ENCODE measurements at places on chromosomes 3 and 15. TPM values are rescaled to one million over a fixed set of nuclear protein-coding genes. Genes with fewer than 3 reads are reported as not detected.
A peak's percentile ranks its signal among the peaks of the same experiment; 100 is the strongest.

Gene GLDN
- total RNA-seq, result 0.84 TPM

GRCh38 chr15:60407415-60407805, 9.6 kb upstream of the ANXA2 start:
- H3K27ac ChIP-seq, result peak overlapping the region; percentile 83

- no peak for DNase-seq
- no peak overlapping the region for H3K4me3 ChIP-seq
- H3K27ac ChIP-seq, result no peak overlapping the region
- peaks cover 2% of the 10 kb centered on the region for H3K4me1 ChIP-seq
- no peaks in the 10 kb centered on the region for H3K27me3 ChIP-seq
These were observed 37.8 kb downstream of the MITF start for GRCh38 chr3:69776920-69777581.

- no peaks in the 10 kb centered on the region for H3K27me3 ChIP-seq
- DNase-seq, result peak; percentile 3
- no peak overlapping the region for H3K27ac ChIP-seq
- H3K36me3 ChIP-seq, result no peaks in the 10 kb centered on the region
- no peaks in the 10 kb centered on the region for H3K4me1 ChIP-seq
These were observed 52.5 kb downstream of the COL8A1 start for GRCh38 chr3:99690761-99691369.

DNA sequence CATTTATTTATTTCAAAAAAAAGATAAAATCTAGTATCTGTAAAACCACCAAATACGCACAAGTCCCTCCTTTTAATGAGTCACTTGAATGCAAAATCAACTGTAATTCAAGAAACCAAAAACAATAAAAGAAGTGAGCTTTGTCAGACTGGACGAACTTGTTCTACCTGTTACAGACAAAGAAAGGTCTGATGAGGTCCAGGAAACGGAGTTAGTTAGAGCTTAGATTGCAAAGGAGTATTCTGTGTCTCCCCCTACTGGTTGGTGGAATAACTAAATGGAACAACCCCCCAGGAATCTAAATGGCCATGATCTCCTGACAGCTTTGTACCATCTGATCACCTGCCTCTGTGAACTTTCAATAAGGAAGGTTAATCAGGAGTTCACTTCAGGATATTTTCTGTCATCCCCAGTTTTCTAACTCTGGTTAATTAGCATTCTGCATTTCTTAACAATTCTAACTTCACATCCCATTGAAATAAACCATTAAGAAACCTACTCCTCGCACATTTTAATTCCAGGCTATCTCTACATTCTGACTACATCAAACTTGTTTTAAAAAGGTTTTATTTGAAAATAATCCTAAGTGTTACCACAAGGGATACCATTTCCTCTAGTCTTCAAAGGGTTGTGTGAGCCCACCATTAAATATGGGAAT, 333.0 kb upstream of the SATB1 start:
- H3K27ac ChIP-seq, result no peak overlapping the region
- no peaks in the 10 kb centered on the region for H3K4me1 ChIP-seq
- H3K27me3 ChIP-seq, result no peaks in the 10 kb centered on the region
- no peaks in the 10 kb centered on the region for H3K36me3 ChIP-seq

Gene DAZL
- not detected for total RNA-seq

DNA sequence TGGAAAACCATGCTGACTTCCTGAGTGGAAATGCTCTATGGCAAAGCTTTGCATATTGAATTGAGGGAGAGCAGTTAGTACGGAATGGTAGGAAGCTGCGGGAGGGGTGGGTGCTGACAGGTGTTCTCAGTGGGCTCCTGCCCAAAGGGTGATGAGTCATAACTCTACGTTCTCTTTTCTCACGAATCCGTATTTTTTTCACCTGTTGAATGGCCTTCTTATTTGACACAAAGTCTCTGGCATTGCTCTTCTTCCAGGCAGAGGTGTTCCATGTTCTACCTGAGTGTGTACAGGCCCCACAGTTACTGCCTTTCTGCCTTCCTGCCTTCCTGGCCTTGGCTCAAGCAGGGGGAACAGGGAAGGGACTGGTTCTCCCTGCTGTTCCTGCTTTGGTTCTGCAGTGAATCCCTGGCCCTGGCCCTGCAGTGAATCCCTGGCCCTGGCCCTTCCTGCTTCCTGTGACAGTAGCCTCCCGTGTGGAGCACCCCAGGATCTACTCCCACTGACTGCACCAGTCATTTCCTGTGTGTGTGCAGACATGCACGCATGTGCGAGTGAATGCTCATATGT, 31.9 kb downstream of the TRAK1 start:
- peak overlapping the region; percentile 42 for H3K27ac ChIP-seq
- DNase-seq, result no peak
- H3K4me3 ChIP-seq, result no peak overlapping the region
- H3K36me3 ChIP-seq, result peaks cover 25% of the 10 kb centered on the region
- peaks cover 26% of the 10 kb centered on the region for H3K4me1 ChIP-seq
- H3K27me3 ChIP-seq, result no peaks in the 10 kb centered on the region

DNA sequence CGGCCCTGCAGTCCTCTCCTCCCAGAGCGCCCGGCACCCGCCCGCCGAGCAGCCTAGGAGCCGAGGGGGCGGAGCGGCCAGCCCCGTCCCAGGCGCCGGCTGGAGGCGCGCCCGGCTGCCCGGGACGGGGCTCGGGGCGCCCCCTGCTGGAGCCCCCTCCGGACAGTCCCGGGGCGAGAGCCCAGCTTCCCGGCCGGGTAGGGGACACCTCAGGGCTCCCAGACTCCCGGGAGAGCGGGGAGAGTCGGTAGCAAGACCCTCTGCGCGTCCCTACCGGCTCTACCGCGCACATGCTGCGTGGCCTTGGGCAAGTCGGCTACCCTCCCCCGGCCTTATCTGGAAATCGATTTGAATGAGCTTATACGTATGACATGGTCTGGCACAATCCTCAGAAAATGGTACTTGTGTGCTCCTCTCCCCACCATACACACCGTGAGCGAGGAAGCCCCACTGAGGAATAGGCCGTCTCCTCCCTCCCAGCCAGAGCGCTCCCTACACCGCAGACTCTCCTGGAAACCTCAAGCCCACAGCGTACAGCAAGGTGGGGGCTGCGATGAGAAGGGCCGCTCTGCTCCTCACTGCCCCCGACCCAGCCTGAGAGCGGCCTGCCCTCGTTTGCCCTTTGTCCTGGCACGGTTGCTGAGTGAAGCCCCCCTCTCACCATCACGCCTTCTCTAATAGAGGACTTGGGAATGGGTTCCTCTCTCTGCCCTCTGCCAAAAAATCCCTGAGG, at the start of gene DAPK2:
Gene DAPK2, minus strand, starts transcription at position 65 of the 733 bp plus-strand sequence. CDS start 6,224 bp downstream, outside the sequence.
- H3K27me3 ChIP-seq, result peaks cover 20% of the 10 kb centered on the region
- peak within 1 kb of the TSS; percentile 37 for H3K4me3 ChIP-seq
- peak; percentile 67 for DNase-seq

DNA sequence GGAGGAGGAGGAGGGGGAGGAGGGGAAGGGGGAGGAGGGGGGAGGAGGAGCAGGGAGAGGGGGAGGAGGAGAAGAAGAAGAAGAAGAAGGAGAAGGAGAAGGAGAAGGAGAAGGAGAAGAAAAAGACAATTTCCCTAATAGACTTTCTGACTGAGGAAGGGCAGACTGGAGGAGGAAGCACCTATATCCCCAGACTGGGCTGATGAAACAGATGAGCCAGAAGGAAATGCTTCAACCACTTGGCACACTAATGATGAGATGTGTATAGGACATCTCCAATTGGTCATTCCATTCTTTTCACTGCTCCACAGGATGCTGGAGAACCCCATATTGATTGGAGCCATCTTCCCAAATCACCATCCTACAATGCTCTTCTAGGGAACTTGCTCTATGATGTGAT, 69.9 kb downstream of the LYZL4 start:
- H3K36me3 ChIP-seq, result no peaks in the 10 kb centered on the region
- H3K27ac ChIP-seq, result no peak overlapping the region
- no peak for DNase-seq
- no peaks in the 10 kb centered on the region for H3K27me3 ChIP-seq
- H3K4me1 ChIP-seq, result no peaks in the 10 kb centered on the region
- H3K4me3 ChIP-seq, result no peak overlapping the region

DNA sequence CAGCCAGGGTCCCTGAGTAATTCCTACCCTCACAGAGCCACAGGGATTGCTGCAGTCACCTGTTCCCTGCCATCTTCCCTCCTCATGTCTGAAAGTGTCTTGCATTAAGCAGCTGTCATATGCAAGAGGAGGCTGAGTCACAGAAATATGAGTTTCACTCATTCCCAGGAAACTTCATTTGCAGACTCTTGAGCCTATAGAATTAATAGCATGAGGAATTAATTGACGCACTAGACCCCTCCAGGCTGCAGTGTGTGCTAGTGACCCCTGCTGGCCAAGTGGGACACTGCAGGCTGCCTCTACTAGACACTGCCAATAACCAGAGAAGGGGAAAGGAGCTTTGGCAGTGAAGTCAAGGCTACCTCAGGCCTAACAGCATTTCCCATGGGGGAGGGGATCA, 50.6 kb upstream of the SLC6A1 start:
- peaks cover 12% of the 10 kb centered on the region for H3K27me3 ChIP-seq
- H3K36me3 ChIP-seq, result no peaks in the 10 kb centered on the region
- no peak for DNase-seq
- no peak overlapping the region for H3K27ac ChIP-seq

Gene BMF
- 10.1 TPM for total RNA-seq

- no peaks in the 10 kb centered on the region for H3K36me3 ChIP-seq
- peaks cover 21% of the 10 kb centered on the region for H3K4me1 ChIP-seq
These were observed 1.6 kb upstream of the CCDC33 start for GRCh38 chr15:74234598-74234875.

DNA sequence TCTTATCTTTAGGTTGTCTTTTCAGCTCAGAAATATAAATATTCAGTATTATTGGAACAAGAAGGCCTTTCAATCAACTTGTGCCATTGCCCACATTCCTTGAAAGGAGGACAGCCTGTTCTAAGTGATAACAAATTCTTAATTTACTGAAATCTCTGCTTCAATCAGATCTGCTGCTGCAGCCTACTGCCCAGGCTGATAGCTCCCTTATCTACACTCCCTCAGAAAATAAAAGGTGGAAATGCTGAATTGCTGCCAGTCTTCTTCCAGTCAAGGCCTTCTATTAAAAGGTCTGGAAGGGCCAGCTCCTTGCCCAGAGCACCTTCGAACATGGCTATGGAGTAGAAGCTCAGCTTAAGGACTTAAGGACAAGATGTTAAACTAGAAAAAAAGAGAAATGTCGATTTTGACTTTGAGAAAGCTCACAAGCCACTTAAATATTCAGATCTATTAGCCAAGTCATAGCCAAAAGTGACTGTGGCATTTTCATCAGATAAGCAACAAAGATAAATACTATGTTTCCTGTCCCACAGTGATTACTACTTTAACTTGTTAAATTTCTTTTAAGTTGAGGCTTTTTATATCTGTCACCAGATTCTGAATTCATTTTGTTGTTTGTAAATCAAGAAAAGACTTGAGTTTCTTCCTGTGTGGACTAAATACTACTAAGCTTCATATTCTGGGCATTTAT, 480.5 kb upstream of the CBLB start:
- no peaks in the 10 kb centered on the region for H3K36me3 ChIP-seq
- DNase-seq, result no peak
- H3K4me3 ChIP-seq, result no peak overlapping the region
- H3K27ac ChIP-seq, result no peak overlapping the region
- H3K4me1 ChIP-seq, result peaks cover 2% of the 10 kb centered on the region
- H3K27me3 ChIP-seq, result no peaks in the 10 kb centered on the region

- H3K4me1 ChIP-seq, result no peaks in the 10 kb centered on the region
- peaks cover 8% of the 10 kb centered on the region for H3K36me3 ChIP-seq
- no peak for DNase-seq
- H3K4me3 ChIP-seq, result no peak overlapping the region
- no peaks in the 10 kb centered on the region for H3K27me3 ChIP-seq
These were observed 28.2 kb upstream of the RSL24D1 start for GRCh38 chr15:55224892-55225291.

Gene CYP1A1
- 0.13 TPM for total RNA-seq

DNA sequence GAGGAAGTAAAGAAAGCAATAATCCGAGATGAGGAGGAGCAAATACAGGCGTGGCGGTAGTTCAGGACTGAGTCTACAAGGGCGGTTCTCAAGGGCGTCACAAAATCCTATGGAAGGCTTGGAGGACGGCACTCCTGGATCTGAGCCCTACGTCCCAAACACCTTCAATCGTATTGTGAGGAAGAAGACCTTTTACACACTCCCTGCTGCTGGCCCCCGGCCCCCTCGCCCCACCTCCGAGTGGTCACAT, 747 bp downstream of the PLD1 start:
- peak overlapping the region; percentile 62 for H3K4me3 ChIP-seq
- H3K27ac ChIP-seq, result peak overlapping the region; percentile 95
- H3K4me1 ChIP-seq, result peaks cover 24% of the 10 kb centered on the region
- DNase-seq, result peak; percentile 92

DNA sequence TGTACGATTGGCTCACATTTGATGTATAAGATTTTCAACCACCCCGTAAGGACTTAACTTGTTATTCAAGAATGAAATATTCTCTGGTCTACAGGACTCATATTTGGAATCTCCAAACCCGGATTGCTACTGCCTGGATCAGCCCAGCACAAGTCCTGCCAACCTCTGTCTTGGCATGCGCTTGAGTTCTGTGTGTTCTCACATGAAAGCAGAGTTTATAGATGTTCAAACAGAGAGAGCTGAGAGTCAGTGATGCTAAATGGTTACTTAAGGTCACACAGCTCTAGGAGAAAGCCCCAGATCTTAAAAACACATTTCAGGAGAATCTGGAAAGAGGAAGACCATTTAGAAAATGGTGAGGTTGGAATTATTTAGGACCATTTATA, 268.0 kb upstream of the TBL1XR1 start:
- no peak overlapping the region for H3K27ac ChIP-seq
- peaks cover 29% of the 10 kb centered on the region for H3K4me1 ChIP-seq
- DNase-seq, result no peak
- H3K4me3 ChIP-seq, result no peak overlapping the region

- no peak overlapping the region for H3K27ac ChIP-seq
- no peaks in the 10 kb centered on the region for H3K36me3 ChIP-seq
- no peaks in the 10 kb centered on the region for H3K27me3 ChIP-seq
- DNase-seq, result no peak
- H3K4me1 ChIP-seq, result no peaks in the 10 kb centered on the region
These were observed 110.7 kb downstream of the LRRC49 start for GRCh38 chr15:71003319-71003718.

DNA sequence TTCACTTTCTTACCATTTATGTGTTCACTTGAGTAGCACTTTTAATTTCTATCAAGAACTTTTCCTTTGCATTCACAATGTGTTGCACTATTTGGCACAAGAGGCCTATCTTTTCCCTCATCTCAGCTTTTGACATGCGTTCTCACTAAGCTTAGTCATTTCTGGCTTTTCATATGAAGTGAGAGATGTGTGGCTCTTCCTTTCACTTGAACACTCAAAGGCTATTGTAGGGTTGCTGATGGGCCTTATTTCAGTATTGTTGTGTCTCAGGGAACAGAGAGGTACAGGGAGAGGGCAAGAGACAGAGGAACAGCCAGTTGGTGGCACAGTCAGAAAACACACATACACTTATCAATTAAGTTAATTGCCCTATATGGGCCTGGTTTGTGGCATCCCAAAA, 127.4 kb upstream of the MLF1 start:
- no peaks in the 10 kb centered on the region for H3K36me3 ChIP-seq
- H3K4me1 ChIP-seq, result no peaks in the 10 kb centered on the region
- no peak overlapping the region for H3K27ac ChIP-seq
- no peak overlapping the region for H3K4me3 ChIP-seq
- no peaks in the 10 kb centered on the region for H3K27me3 ChIP-seq

- no peak overlapping the region for H3K4me3 ChIP-seq
- H3K4me1 ChIP-seq, result no peaks in the 10 kb centered on the region
- no peaks in the 10 kb centered on the region for H3K27me3 ChIP-seq
- H3K27ac ChIP-seq, result no peak overlapping the region
- DNase-seq, result no peak
These were observed 305.2 kb downstream of the MCTP2 start for GRCh38 chr15:94536549-94536948.

Measured in muscle of leg (tissue), 16 donors.